ENCODE measurements at places on chromosomes 4 and X.

GRCh38 chr4:87079967-87080366 is 140.5 kb downstream of the KLHL8 start:
- no peak for DNase-seq

GRCh38 chrX:30577362-30577991 is at the start of gene TASL:
TSS of gene TASL (minus strand) at chrX:30577766. CDS start at chrX:30560355, 17,411 bp downstream.
- DNase-seq: no peak

- DNase-seq: no peak
Observed at GRCh38 chr4:8169763-8170162, 11.2 kb upstream of the ABLIM2 start.

DNA sequence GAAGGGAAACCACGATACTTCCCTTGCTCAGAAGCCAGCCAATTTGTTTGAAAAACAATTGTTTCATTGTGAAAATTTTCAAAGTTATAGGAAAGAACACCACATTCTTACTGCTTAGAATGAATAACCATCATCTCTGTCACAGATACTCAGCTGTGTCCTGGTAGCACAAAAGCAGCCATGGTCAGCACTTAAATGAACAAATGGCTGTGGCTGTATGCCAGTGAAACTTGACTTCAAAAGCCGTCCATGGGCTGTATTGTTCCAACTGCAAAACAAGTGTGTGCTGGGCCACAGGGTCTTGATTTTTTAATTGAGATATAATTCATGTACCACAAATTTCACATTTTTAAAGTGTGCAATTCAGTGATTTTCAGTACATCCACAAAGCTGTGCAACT is 19.6 kb downstream of the NSDHL start:
- no peak for DNase-seq

DNA sequence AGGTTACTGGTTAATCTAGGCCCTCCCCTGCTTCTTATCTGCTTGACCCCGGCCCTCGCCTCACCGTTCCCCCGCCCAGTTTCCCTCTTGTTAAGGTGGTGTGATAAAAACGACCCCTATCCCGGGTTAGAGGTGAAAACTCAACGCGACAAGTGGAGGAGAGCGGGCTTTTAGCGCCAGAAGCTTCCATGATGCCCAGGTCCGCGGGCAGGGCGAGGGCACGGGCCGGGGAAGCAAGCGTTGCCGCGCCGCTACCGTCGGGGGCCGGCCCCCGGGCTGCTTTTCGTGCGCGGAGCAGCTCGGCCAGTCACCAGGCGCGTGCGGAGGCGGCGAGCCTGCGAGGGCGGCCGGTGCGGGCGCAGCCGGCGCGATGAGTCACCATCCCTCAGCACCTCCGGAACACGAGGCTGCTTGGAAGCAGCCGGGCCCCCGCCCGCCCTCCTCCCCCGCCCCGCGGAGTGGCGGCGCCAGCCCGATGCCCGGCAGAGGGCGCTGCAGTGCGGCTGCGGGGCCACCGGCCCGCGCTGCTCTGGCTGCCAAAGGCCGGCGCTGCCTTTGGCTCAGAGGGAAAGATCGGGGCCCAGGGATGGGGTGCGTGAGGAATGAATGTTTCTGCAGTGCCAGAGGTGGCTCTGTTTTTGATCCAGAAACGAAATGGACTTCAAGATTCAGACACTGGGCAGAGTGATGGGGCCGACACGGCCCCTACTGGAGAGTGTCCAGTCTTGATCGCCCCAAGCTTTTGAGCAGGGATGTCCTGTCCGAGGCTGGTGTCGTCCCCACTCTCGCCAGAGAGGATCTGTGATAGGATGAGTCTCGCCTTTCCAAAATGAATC is 107.8 kb downstream of the NHSL2 start:
- DNase-seq: peak; percentile 91

DNA sequence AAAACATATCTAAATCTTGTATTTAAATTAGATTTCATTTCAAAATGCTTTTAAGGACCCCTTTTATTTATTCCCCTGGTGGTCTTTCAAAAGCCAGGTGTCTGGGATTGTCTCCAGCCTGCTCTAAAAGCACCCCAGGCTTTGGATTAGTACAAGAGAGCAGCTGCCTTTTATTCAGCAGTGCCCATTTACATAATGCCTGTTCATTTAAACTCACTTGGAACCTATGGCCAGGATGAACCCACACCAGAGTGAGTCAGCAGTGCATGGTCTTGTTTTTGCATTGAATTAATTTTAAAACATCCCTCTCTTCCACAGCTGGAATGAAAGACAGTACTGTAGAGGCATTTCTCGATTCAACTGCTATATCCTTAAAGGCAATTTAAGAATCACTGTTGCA is 64.1 kb upstream of the TENM3 start:
- DNase-seq: no peak

- no peak for DNase-seq
Observed at GRCh38 chrX:150499240-150499639, 69.2 kb upstream of the MTM1 start.

- DNase-seq: no peak
Observed at GRCh38 chr4:98779088-98779487, 120.7 kb upstream of the TSPAN5 start.

GRCh38 chrX:21986596-21986995 is 45.5 kb upstream of the PHEX start:
- DNase-seq: no peak

DNA sequence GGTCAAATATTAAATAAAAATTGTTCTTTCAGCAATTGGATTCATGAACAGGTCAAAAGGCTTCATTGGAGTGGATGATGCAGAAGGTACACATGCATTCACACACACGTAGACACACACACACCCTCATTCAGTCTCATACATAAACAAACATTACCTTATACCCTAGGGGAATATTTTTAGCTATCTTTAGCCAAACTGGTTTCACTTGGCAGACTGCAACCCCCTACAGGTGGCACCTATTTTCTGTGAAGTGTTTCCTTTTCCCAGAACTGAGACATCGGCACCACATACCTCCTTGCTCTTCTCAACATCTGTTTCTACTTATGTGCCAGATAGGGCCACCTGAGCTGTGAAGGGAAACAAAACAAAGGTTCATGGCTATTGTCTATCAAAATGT is 18.5 kb upstream of the KDR start:
- DNase-seq: no peak

GRCh38 chr4:69742596-69742995 is 17.8 kb downstream of the SULT1B1 start:
- no peak for DNase-seq

DNA sequence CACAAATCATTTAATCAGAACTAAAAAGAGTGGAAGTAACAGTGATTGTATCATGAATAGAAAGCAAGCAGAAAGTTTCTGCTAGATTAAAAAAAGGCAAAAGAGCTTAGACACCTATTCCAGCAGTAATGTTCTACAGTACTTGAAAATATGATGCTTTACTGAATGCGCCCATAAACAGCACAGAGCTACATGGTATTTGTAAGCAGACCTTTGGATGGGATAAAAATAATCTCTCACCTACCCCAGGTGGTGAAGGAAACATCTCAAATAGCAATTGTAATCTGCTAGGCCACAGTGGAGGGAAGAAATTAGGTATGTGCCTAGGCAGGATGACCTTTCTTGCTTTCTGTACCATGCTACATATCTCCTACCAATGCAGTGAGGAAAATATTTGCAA is 280.9 kb upstream of the PRKX start:
- no peak for DNase-seq

GRCh38 chr4:58064653-58065052 is 954.5 kb upstream of the IGFBP7 start:
- no peak for DNase-seq

GRCh38 chr4:94334476-94334875 is 8.2 kb downstream of the HPGDS start:
- DNase-seq: no peak

DNA sequence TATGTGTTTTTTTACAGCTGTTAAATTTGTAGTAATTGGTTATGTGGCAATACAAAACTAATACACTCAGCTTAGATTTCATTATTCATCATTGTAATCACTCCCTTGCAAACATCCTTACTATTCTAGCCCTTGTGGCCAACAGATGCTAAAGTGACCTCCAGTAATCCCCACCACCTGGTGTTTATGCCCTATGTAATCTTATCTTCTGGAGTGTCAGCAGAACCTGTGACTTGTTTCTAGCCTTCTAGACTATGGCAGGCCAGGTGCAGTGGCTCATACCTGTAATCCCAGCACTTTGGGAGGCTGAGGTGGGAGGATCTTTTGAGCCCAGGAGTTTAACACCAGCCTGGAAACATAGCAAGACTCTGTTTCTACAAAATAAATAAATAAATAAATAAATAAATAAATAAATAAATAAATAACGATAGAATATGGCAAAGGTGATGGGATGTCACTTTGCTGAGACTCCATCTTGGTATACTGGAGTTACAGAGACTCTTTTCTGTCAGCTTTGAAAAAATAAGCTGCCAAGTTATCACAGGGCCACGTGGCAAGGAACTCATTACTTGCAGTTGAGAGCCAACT is 12.3 kb upstream of the TSR2 start:
- DNase-seq: no peak

- no peak for DNase-seq
Observed at GRCh38 chr4:38090455-38091246, 130.5 kb downstream of the PTTG2 start.

GRCh38 chr4:121070696-121071639 is 1.4 kb downstream of the NDNF start:
- peak; percentile 75 for DNase-seq
